ELF-1 (cell line): ENCODE measurements at places on chromosomes 16 and 17.
A peak's percentile ranks its signal among the peaks of the same experiment; 100 is the strongest.

DNA sequence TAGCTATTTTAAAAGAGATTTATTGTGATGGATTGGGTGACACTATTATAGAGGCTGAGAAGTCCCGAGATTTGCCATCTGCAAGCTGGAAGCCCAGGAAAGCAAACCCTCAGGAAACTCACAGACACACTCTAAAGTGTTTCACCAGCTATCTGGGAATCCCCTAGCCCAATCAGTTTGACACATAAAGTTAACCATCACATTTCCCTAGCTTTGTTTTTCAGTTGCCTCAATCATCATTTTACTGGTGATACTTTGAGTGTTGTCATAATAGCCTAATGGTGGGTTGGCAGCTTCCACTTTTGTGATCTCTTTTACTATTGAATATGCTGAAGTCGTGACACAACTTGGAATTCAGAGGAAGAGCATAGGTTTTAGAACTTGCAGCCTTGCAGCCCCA is 1.8 kb downstream of the SGF29 start:
- no peak for DNase-seq

- no peak for DNase-seq
These were observed 126.4 kb downstream of the KCNJ2 start for GRCh38 chr17:70295731-70296130.

DNA sequence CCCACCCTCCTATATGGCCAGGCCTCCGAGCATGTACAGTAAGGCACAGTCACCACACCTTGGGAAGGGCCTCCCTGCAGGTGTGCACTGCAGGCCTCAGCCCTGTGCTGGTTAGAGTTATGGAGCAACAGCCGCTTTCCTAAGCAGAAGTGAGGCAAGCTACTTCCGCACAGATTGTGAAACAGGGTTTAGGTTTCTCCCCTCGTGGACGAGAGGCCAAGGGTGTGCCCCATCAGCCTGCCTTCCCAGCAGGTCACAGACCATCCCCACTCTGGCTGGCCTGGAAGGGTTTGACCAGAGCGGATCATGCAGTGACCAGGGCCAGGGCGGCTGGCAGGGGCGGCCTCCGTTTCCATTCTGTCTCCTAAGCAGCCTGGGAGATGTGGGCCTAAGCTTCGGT is 4.7 kb downstream of the MSRB1 start:
- no peak for DNase-seq

DNA sequence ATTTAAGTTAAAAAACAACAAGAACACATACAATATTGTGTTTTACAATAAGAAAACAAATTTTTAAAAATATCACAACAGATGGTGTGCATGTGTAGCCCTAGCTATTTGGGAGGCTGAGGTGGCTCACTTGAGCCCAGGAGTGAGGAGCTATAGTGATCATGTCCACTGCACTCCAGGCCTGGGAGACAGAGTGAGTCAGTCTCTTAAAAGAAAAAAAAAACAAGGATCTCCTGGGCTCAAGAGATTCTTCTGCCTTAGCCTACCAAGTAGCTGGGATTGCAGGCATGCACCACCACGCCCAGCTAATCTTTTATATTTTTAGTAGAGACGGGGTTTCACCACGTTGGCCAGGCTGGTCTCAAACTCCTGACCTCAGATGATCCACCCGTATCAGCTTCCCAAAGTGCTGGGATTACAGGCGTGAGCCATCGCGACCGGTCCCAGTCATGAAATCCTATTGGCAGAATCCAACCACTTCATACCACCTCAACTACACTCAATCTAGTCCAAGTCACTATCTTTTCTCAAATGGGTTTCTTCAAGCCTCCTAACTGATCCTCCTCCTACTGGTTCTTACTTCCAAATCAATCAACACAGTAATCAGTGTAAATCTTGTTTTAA is 55.0 kb downstream of the STH start:
- DNase-seq, result no peak

DNA sequence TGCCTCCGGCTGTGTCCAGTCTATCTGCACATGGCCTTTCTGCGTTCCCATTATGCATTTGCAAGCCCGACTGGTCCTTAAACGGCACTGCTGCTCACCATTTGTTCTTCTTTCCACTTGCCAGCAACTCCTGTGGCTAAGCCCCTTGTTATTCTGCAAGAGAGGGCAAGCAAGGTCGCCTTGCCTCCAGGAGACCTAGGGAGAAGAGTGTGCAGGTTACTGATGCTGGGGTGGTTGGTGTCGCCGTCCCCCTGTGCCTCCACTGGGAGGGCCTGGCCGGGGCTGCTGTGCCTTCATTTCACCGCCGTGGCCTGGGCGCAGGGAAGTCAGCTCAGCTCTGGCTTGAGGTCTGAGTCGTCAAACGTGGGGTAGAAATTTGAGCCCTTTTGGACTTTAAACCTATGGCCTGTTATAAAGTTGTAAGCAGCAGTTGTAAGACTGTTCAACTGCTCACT is 12.7 kb downstream of the SLC6A4 start:
- no peak for DNase-seq

DNA sequence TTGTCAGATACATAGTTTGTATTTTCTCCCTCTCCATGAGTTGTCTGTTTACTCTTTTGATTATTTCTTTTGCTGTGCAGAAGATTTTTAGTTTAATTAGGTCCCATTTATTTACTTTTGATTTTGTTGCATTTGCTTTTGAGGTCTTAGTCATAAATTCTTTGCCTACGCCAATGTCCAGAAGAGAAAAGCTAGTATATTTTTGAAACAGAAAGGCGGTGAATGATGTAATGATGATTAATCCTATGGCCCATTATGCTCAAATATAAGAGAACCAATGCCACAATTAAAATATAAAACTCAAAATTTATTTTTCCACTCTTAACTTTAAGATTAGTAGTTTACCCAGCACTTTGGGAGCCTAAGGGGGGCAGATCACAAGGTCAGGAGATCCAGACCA is 59.8 kb upstream of the SMIM36 start:
- no peak for DNase-seq

- no peak for DNase-seq
These were observed 7.5 kb downstream of the VASN start for GRCh38 chr16:4378999-4379690.

DNA sequence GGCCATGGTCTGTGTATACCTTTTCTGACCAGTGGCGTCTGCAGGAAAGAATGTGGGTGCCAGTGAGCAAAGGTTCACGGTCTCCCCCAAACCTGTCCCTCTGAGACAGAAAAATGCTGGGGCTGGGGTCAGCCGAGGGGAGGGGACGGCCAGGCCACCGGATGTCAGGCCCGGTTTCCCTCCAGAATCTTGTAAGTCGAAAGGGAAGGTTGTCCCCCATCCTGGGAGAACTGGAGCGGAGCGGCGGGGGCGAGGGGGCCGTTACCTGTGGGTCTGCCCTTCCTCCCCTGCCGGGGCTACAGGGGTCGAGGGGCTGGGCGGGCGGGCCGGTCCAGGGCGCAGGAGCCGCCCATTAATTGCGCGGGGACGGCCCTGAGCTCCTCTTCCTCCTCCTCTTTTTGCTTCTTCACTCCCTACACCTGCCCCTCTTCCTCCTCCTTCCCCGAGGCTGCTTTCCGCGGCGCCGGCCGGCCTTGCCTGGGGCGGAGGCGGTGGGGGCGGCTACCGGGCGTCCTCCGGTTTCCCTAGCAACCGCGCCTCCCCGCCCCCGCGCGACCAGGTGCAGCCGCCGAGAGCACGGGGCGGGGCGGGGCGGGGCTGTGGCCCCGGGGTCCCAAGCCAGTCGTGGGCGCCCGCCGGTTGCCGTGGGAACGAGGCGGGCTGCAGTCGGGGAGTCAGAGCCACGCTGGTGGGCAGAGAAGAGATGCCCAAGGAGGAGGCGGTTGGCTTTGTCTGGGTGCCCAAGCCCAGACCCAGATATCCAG is at the start of gene MARCHF10:
Gene MARCHF10, minus strand, starts transcription at position 503 of the 764 bp plus-strand sequence. CDS start 6,579 bp downstream, outside the sequence.
- peak; percentile 63 for DNase-seq

- no peak for DNase-seq
These were observed 9.8 kb downstream of the HLF start for GRCh38 chr17:55274355-55275255.

GRCh38 chr17:56973520-56973919 is 4.4 kb upstream of the SCPEP1 start:
- DNase-seq, result no peak
